Foreskin fibroblast (primary cell): ENCODE measurements at places on chromosomes 6 and 20.

DNA sequence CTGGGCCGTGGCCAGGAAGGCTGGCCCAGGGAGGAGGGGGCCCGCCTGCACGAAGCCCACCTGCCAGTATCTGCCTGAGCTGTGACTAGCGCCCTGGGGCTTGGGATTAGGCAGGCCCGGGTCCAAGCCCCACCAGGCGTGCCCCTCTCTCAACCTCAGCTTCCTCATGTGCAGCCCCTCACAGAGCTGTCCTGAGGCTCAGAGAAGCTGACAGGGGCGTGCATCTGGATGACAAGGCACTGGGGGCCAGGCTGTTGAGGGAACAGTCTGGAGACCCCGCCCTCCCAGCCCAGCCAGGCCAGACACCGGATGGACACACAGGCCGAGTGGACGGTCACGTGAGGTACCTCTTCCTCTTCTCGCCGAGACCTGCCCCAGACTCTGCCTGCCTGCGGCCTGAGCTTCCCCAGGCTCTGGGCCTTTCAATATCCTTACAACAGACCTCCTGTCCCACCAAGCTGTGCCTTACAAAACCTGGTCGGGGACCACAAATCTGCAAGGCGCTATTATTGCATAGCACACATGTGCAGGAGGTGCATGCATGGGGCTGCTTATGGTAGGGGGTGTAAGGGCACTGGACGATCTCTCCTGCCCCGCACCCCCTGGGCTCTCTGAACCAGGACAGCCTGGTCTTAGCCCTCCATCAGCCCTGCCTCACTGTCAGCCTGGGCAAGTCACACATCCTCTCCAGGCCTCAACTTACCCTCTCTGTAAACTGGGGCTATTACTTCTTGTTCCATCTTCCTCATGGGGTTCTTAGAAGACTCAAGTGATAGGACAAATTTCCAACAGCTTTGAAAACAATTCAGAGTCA lies 20.0 kb downstream of the NOL4L start:
- no peak for DNase-seq

DNA sequence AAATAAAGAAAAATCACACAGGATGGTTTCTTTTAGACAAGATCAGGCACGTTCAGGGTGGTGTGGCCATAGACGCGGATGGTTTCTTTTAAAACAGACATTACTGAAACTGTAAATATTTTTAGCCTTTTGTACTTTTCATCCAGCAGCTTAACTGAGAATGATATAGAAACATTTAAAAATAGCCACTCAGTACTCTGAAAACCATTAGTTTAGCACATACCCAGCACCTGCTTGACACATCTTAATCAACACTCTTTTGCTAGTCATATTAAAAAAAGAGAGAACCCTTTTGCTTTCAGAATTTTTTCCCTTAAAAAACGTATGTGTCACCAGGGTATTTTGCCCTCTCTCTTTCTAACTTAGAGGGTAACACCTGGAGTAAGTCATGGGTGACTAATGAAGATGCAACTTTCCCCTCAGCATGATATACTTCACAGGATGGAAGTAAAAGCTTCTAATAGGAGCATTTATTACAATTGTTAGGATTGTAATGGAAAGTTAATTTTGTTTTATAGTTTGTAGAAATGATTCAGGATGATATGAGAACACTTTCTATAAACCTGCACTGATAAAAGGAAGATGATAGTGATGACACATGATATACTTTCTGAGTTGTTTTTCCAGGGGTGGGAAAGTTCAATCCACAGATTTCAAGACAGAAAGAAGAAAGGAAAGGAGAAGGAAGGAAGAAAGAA lies 45.2 kb downstream of the BACH2 start:
- DNase-seq = no peak

DNA sequence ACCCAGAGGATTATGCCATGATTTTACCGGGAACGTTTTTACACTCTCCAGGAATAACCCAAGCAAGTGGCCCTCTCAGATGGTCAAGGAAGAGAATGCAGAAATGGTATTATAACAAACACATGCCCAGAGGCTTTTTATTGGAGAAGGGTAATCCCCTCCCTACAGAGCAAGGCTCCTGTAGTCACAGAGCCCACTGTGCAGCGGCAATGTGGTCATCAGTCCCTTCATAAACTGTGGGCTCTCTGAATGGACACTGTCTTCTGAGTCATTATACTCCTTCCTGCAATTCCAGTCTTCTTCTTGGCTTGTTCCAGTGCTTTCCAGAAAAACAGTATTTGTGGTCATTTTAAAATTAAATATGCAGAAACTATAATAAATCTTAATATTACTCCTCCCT lies 74.7 kb downstream of the LAMA4 start:
- DNase-seq = no peak

DNA sequence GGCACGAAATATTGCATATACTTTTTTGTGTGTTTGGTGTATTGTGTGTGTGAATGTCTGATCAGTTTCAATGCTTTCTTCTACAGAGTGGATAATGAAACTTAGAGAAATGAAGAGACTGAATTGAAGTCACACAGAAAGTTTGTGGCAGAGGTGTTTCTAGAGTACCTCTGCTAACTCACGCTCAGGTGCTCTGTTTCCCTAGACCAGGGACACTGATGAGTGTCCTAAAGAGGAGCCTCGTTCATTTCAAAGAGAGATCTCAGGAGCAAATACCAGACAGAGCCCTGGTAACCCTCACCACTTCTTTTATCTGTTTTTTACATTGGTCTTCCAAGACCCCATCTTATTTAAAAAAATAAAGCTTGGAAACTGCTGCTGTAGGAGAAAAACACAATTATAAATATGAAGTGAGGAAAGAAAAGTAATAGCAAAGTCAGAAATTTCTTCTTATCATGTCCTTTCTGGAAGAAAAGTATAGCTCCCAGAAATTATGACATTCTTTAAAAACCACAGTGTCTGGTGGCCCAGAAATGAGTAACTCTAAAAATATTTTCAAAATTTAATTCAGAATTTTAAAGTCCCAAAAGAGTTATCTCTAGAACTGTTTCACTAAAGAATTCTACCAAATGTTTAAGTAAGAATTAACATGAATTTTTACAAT lies 720.6 kb downstream of the RFPL4B start:
- DNase-seq = no peak

- DNase-seq = no peak
Observed at GRCh38 chr6:139872665-139873064, 498.2 kb upstream of the CITED2 start.

DNA sequence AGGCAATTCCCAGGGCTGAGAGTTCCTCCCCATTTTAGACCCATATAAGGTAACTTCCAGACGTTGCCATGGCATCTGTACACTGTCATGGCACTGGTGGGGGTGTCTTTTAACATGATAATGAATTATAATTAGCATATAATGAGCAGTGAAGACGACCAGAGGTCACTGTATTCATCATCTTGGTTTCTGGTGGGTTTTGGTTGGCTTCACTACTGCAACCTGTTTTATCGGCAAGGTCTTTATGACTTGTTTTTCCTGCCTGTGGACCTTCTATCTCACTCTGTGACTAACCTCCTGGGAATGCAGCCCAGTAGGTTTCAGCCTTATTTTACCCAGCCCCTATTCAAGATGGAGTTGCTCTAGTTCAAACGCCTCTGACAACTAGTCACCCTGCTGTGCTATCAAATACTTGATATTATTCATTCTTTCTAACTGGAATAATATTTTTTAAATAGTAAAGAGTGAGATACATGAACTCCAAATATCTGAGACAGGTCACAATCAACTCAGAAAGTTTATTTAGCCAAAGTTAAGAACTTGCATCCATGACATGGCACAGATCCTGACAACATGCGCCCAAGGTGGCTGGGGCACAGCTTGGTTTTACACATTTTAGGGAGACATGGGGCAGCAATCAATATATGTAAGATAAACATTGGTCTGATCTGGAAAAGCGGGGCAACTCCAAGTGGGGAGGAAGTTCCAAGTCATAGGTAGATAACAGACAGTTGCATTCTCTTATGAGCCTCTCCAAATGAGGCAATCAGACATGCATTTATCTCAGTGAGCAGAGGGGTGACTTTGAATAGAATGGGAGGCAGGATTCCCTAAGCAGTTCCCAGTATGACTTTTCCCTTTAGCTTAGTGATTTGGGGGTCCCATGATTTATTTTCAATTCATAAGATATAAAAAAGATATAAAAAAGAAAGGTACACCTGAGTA lies 1.2 kb upstream of the UFL1 start:
- DNase-seq = peak; percentile 1

DNA sequence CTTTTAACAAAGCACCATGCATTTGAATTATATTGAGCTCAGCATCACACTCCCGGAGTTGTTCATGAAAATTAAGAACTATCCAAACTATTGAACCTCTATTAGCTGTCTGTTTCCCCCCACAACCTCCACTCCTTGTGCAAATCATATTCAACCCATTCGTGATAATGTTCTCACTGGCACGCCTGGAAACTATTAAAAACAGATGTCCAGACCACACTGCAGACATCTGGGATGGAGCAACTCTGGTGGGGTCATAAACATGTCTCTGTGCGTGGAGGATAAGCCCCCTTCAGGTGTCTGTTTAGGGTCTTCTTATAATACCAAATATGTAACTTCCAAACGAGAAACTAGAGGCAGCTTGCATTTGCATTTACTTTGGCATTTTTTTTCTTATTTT lies 193.7 kb downstream of the TFAP2A start:
- DNase-seq = peak; percentile 62

DNA sequence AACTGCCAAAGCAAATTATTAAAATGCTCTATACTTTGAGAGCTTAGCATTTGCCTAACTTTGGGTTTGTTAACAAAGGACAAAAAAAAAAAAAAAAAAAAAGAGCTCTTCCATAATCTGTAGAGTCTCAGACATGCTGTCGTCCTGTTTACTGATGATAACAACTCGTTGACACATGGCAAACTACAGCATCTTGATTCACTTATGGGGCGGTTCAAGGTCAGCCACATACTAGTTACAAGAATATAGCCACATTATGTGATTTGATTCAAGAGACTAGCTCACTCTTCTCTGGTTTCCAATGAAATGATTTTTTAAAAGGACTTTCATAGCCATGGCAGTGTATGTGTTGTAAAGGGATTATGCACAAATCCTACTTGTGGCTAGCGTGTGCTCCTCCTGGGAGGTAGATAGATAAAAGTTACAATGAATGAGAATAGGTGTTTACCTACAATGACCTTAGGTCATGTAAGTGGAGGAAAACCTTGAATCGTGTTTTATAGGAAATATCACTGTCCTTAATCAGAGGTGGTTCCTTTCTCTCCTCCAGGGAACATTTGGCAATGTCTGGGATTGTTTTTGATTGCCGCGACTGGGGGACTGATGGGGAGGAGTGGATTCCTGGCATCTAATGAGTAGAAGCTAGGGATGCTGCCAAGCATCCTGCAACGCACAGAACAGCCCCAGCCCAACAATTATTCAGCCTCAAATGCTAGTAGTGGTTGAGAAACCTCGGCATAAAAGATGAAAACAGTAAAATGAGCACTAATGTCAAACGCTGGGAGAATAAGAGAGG lies 969.2 kb upstream of the SLC35B3 start:
- DNase-seq = peak; percentile 76

GRCh38 chr20:52577696-52578095 lies 386.1 kb upstream of the ZFP64 start:
- DNase-seq = no peak

DNA sequence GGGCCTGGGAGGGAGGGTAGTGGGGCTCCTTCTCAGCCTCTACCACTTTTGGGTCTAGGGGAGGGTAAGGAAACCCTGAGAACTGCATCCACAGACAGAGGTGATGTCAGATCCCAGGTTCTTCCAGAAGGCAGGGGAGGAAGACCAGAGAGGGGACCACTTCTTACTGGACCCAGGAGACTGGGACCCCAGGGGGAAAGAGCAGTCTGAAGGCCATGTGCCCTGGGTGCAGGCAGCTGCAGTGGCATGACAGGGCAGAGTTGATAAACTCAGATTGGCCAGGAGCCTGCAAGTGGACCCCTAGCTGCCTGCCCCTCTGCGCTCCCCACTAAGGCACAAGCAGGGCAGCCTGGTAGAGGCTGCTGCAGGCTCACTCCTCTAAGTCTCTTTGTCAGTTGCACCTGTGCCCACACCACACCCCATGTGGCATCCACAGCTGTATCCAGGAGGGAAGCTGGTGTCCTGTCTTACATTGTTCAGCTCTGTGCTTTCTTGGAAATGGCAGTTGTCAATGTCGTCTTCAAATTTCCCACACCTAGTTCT lies 2.7 kb downstream of the CST9L start:
- no peak for DNase-seq
